Right lobe of liver (tissue), 6 donors: ENCODE measurements at places on chromosomes 3 and 15.

DNA sequence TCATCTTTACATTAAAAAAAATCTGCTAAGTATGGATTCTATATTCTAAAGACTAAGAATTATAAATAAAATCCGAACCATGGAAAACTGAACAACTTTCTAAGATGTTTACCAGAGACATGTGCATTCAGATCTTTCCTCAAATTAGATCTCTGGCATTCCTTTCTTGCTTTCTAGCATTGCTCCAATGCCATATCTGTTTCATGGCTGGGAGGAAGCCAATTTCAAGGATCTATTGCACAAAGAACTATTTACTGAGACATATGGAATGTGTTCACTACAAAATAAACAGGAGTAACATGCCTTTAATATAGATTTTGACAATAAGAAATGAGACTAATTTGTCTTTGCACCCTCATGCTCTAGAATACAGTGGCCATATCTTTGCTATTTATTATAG lies 45.1 kb upstream of the NANOGP8 start:
- no peak for DNase-seq

- DNase-seq: no peak
Observed at GRCh38 chr3:25897019-25897418, 107.1 kb downstream of the OXSM start.

DNA sequence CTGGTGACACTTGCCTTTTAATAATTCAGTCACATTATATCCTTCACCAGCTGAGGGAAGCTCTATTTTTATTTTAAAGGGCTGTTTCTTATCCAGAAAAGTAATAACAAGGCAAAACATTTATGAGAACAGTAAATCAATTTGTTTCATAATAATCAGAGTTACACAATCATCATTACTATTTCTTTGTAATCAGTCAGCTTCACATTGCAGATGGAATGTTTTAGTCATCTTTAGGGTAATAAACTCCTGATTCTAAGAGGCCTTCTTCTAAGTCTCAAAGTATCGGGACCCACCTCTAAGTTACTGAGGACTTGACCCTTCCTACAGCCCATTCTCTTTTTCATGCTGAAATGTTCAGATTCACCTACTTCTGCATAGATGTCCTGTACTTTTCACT lies 298.3 kb upstream of the TGFBR2 start:
- DNase-seq: no peak

DNA sequence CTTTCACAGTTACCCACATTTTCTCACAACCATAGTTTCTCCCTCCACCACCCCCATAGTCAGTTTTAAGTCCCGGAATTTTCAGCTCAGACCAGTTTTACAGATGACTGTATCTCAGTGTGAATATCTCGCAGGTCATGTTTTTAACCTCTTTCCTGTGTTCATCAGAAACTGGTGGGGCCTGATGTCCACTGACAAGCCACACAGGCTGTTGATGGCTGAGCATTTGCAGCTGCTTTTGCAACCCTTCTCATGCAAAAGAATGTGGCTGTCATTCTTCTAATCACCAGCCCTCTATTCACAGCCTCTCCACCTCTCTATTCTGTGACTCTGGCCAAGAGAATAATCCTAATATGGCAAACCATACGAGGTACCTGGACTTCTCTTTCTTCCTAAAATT lies 8.5 kb downstream of the GYG1 start:
- DNase-seq: no peak

DNA sequence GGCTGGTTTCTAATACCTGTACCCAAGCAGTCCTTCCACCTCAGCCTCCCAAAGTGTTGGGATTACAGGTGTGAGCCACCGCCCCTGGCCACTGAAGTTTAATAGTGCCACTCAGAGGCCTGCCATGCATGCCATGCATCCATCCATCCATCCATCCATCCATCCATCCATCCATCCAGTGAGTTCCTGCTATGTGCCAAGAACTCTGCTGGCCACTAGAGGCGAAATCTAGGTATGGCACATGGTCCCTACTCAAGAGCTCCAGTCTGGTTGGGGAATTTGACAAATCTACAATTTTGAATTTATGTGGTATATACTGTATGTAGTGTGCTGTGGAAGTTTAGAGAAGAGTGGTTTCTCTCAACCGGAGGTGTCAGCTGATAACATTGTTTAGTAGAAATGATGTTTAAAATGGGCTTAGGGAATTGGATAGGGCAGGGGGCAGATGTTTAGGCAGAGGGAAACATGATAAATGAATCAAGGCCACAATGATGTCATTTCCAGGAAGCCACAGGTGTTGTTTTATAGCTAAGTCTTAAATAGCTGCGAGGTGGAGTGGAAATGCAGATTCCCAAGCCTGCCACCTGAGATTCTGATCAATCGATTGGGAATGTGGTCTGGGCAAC lies 384.4 kb upstream of the C2CD4B start:
- no peak for DNase-seq

DNA sequence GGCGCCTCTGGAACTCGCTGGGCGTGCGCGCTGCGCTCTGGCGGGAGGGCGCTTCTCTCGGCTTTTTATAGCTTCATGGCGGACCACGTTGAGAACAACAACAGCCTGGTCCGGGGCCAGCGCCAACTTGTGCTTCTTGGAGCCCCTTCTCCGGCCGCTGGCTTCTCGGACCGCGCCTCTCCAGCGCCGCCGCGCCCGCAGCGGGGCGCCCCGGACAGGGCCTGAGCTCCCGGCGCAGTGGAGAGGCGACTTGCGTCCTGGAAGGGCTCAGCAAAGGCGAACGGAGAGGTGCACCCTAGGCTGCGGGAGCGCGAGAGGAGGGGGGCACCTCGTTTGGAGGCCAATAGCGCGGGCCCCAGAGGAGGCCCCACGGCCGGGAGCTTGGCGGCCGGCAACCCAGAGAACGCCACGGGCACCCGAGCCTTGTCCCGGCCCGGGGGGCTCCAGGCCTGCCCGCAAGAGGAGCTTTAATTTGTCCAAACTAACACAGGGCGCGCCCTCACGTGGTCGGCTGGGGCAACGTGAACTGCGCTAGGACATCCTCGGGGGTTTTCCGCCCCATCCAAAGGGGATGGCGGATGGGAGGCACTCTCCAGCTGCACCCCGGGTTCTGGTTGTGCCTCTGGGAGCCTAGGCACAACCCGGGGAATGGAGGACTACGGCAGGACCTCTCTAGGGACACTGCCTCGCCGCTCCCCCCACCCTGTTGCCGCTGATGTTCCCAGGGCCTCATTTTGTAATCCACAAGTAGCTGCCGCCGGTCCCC lies 37.8 kb downstream of the HMCES start:
- DNase-seq: peak; percentile 85

- DNase-seq: no peak
Observed at GRCh38 chr15:32676169-32676568, 34.7 kb downstream of the SCG5 start.

DNA sequence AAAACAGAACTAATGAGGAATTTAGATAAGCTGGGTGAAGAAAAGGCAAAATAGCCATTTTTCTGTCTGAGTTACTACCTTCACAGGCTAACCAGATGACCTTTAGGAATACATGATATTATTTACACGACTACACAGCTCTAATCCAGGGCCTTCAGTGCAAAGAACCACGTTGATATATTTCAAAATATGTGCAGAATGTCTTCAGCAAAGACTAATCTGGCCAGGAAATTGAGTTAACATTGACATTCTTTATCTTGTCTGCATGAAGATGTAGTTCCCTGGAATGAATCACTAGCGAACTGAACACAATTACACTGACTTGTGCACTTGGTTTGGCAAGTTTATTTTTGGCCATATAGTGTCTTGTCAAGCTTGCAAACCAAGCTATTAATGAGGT lies 41.5 kb downstream of the PDHB start:
- no peak for DNase-seq

GRCh38 chr3:15310491-15311370 lies 21.7 kb downstream of the SH3BP5 start:
- DNase-seq: no peak

GRCh38 chr15:78679089-78679511 lies 38.1 kb upstream of the CHRNB4 start:
- DNase-seq: peak; percentile 56

- DNase-seq: no peak
Observed at GRCh38 chr3:179156170-179156569, 8.0 kb downstream of the PIK3CA start.

DNA sequence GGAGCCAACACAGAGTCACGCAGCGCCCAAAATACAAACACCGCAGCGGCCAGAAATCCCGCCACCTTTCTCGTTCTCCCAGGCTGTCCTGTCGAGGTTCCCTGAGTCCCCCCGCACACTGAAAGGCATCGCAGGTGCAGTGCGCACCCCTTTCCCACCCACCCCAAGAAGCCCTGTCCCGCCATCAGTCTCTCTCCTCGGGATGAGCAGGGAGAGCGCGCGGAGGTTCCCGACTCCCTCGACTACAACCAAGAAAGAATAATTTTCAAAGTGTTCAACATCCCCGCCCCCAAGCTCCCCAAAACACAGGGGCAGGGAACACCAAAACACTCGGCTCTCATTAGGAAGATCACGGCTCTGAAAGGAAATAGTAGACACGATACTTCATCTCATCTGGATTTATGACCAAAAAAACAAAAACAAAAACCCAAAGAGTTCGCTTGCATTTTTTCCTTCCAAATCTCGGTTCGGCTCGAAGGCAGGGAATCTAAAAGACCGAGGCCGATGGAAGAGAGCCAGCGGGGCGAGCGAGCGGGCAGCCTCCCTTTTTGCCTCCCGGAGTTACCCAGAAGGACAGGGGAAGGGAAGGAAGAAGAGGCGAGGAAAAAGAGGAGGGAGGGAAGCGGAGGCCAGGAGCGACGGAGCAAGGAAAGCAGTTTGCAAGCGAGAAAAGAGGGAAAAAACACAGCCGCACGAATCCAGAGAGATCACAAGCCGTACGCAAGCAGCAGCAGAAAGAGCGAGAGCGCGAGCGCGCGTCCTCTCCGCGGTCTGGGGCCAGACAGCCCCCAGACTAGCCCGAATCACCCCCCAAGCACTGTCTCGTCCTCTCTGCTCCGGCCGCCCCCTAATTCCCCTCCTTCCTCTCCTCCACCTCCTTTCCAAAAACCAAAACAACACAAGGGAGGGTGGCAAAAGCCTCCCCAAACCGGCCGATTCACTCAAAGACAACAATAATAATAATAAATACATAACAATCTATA lies 808 bp downstream of the BCL6 start:
- DNase-seq: peak; percentile 66

- no peak for DNase-seq
Observed at GRCh38 chr3:146139586-146140110, 21.3 kb downstream of the PLOD2 start.

DNA sequence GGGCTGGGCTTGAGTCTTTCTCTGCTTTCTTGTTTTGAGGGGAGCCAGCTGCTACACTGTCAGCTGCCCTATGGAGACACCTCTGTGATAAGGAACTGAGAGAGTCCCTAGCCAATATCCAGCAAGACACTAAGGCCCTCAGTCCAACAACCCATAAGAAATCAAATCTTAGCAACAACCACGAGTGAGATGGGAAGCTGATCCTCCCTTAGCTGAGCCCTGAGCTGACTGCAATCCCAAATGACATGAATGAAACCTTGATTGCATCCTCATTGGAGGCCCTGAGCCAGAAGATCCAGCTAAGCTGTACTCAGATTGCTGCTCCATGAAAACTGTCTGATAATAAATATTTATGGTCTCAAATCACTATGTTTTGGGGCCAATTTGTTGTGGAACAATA lies 302.1 kb upstream of the MME start:
- no peak for DNase-seq

GRCh38 chr3:12994357-12994606 lies 78.9 kb downstream of the IQSEC1 start:
- peak; percentile 54 for DNase-seq

- no peak for DNase-seq
Observed at GRCh38 chr3:145857956-145858355, 303.0 kb downstream of the PLOD2 start.

DNA sequence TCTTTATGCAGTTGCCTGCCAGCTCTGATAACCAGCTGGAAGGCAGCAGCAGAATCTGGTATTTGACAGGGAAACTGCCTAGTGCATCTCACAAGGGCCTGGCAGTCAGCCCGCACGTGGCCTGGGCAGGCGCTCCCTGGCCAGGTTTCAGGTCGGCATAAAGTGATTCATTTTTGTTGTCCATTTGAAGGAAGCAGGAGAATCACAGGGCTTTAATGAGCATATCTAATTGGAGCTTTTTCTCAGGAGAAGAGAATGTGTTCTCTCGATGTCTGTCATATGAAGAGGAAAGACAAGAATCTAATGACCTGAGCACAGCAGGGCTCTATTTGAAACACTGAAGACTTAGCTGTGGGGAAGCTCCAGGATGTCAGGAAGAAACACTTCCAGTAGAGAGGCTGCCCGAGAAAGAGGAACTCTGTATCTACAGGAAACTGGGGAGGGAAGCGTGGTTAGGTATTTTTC lies 98.8 kb upstream of the MB21D2 start:
- DNase-seq: no peak

- no peak for DNase-seq
Observed at GRCh38 chr3:181316482-181316881, 326.9 kb upstream of the DNAJC19 start.

- DNase-seq: no peak
Observed at GRCh38 chr15:63915209-63915872, 81.6 kb upstream of the HERC1 start.

DNA sequence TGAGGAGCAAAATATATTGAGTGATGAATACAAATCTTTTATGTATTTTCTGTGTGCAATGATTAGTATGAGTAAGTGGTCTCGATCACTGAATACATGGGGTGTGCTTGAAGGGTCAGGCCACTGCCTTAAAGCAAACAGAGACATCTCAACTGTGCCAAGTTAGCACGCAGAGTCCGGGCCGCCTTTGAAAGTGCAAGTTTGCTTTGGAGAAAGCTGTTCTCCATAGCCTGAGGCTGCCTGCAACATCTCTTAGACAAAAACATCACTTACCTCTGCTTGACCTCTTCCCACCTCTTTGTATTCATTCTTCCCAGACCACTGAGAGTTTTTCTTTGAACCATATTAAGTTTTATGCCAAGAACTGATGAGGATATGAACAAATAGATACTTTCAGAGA lies 267.0 kb downstream of the ZBTB20 start:
- peak; percentile 59 for DNase-seq

GRCh38 chr3:177035676-177036075 lies 161.6 kb downstream of the TBL1XR1 start:
- no peak for DNase-seq

DNA sequence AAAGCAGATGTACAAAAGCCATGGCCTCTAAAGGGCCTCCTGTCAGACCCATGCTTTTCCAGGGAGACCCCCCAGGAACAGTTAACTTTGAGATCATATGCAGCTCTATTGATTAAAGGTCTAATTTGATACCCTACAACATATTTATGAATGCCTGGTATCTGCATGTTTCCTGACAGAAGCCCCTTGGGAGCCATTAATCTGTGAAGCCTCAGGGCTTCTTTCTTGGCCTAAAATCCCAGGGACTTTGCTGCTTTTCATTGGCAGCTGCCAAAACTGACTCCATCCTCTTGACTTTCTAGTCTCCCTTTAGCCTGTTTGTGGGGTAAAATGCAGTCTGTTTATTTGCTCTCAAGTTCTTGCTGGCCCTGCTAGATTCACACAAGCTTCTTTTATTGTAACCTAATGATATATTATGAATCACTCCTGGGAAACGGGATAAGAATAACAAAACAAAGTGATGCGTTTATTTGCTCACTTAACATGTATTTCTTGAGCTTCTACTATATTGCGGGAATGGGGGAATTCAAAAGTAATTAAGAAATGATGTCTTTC lies 257.0 kb downstream of the LSAMP start:
- no peak for DNase-seq
